Fibroblast of mammary gland (primary cell): ENCODE measurements at places on chromosomes 1 and 21.

GRCh38 chr1:234827656-234828055, 217.7 kb upstream of the IRF2BP2 start:
- DNase-seq = no peak

DNA sequence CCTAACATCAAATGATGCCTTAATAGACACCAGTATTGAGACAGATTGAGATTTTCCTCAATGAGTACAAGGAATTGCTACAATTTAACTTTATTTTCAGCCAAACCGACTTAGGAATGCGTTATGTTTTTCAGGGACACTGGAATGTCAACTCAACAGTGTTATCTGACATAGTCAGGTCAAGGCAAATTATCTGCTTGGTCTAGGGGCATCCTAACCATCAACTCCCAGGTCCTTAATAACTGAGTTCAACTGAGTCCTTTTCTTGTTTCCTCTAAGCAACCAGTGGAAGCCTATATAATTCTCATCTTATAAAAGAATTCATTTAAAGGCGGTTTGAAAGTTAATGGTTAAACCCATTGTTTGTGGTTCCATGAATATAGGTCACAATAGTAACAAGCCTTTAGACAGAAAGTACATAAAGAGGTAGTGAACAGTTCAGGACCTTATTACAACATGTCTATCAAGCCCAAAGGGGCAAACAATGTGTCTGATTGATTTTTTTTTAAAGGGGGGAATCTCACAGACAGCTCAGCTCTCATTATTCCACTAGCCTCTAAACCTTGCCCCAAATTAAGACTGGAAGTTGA, 32.3 kb upstream of the NR5A2 start:
- no peak for DNase-seq

- DNase-seq = no peak
Measured at GRCh38 chr1:192395895-192396294, 79.1 kb downstream of the RGS21 start.

- DNase-seq = no peak
Measured at GRCh38 chr1:33914531-33914930, 50.7 kb downstream of the HMGB4 start.

DNA sequence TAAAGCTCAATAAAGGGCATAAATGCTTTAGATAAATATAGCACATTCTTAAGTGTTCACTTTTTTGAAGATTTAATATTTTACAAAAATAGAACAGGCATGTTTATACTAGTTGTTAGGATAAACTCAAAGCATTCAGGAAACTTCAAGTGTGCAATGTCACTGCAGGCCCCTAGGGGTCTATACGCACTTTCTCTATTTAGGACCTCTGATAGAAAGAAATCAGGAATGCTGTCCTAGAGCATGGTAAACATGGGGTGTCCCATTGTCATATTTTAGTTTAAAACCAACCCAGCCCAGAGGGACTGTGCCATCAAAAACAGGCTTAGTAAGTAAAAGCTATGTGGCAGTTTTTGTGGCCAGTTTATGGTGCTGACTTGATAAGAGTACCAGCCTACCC, 102.2 kb downstream of the BARHL2 start:
- DNase-seq = no peak

DNA sequence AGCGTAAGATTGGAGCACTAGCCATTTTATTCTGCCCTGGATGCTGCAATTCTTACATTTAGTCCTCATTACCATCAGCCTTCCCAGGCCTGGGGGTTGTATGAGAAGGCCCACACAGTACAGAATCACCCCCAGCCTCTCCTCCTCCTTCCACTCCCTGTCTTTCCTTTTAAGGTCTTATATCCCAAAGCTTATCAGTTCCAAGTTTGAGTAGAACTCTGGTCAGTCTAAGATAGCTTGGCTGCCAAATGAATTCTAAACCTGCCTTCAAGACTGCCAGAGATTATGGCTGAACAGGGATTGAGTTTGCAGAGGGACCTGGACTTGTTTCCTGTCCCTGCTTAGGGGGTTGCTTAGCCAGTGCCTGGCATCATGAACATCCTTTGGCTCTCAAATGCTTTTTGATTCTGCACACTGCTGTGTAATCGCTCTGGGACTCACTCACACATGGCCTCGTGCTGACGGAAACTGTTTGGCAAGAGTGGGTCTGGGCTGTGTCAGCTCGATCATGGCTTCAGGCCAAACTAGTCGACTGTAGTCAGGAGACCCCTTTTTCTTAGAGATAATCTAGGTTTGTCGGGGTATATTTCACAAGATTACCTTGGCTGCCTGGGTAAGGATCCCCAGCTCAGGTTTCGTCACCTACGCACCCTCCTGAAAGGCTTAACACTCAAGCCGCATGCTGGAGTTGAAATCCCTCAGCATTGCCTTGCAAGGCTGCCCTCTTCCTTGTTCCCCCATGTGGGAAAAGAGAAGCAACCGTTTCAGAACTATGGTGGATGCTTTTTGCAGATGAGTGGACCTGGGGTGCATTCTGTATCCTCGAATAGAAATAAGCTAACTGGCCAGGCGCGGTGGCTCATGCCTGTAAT, 252.6 kb downstream of the NFIA start:
- peak; percentile 31 for DNase-seq

DNA sequence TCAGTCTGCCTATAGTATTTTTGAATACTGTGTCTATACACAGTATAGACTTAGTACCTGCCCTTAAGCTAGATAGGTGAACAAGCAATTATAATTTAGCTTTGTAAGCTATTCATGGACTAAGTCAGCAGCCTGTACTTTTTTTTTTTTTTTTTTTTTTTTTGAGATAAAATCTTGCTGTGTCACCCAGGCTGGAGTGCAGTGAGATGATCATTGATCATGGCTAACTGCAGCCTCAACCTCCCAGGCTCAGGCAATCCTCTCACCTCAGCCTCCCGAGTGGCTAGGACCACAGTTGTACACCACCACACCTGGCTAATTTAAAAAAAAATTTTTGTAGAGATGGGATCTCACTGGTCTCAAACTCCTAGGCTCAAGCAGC, 17.3 kb downstream of the ITSN1 start:
- no peak for DNase-seq

- no peak for DNase-seq
Measured at GRCh38 chr1:175632667-175633066, 110.7 kb downstream of the TNR start.

DNA sequence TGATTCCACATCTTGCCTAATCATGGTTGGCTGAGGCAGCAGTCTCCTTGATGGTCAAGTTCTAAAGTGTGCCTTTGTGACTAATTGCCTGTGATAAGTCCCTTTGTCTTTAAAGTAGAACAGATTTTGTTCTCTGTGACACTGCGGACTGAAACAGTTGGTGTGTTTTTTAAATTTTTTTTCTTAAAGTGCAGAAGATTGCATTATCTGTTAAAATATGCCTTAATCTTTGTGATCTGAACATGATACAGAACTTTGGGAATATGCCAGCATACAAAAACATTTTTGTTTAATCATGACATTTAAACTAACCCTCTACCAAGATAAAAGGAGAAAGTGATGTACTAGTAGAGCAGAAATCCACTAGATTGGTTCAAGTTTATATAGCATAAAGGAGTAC, 1260.6 kb upstream of the ADGRL2 start:
- no peak for DNase-seq

DNA sequence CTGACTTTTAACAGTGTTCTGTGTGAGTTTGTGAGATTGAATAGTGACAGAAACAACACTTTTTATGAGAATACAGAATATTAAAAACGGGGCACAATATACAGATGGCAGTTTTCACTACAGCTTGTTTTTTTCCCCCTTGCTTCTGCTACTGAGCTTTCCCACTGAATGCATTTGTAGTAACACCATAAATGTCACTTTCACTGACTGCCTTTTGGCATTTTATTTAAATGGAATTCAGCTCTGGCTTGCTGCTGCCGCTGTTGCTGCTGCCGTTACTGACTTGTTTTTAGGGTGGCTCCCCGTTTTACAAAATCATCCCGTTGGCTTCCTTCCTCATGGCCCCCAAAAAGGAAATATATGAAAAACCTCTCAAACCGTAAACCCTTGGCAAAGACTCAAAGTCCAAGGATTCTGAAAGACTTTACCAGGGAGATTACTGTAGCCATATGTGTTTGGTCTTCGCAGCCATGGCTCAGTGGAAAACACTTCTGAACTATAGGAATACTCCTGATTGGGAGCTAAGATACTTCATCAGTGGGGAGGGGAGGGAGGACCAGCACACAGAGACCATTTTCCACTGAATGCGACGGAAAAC, 151.0 kb downstream of the NUF2 start:
- no peak for DNase-seq

DNA sequence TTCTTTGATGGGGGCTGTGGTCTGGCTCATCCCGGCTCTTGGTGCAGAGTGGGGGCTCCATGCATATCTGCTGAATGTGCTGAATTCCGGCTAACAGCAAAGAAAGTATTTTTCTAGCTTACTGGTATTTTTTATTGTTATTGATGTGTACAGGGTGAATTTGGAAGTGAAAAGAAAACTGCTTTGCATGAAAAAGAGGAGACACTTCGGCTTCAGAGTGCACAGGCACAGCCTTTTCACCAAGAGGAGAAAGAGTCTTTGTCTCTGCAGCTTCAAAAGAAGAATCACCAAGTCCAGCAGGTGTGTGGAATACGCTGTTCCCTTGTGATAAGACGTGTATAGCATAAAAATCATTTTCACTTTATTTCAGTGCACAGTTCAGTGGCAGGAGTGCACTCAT, 57.6 kb downstream of the PCNT start:
- no peak for DNase-seq

DNA sequence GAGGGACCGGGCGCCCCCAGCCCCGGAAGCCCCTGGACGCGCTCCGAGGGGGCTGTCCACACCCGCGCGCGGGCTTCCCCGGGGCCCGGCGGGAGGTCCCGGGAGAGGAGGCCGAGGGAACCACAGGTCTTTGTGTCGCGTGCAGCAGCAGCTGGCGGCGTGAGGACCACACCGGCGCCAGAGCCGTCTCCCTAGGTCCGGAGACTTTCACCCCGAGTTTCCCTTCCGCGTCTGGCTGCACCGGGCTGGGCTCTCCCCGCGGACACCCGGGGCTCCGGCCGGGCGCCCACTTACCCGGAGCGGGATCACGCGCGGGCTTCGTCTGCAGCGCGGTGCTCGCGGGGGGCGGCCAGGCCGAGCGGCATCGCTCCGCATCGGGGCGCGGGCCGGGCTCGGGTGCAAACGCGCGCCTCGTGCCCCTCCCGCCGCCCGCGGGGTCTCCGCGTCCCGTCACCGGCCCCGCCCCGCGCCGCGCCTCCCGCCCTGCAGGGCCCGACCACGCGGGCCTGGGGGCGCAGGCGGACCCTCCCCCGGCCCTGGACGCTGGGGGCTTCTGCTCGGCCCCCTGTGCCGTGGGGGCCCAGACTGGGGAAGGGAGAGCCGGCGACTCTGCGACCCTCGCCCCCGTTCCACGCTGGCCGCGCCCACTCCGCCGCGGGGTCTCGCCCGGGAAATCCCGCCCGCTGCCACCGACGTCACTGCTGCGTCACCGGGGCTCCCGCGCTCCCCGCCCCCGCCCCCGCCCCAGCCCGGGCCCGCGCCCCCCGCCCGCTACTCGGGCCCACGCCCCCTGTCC, at the start of gene GNG4:
TSS of gene GNG4 (minus strand) at position 417 of the 796 bp plus-strand sequence. CDS start 65,946 bp downstream, outside the sequence.
- DNase-seq = no peak

DNA sequence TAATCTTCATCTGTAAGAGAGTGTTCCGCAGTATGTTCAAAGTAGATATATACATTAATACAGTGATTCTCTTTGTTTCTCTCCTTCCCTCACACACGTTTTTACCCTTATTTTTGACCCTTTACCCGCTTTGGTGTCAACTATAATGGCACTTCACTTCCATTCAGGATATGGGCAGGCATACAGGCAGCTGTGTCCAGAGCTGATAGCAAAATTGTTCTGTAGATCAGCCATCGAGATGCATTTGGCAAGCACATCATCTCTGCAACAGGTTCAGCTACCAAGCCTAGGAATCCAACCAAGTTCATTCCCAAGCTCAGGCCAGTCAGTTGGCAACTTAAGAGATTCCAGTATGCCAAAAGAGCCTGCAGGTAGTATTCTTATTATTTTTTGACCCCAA, 74.8 kb downstream of the FNBP1L start:
- no peak for DNase-seq

DNA sequence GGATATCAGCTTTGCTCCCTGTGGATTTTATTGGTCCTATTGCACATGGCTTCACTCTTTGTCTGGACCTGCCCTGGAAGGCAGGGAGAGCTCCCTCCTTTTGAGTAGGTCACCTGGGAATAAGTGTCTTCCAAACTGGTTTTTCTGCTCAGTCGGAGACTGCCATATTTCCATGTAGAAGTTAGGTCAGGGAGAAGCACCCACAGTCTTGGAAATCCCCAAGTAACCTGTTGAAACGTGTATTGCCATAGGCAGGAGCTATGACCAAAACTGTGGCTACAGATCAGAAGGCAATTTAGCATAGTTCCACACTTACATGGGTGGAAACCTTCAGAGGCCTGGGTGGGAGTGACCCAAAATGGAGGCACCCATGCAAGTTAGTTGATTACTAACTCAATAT, 3.5 kb upstream of the GNG12 start:
- DNase-seq = no peak

DNA sequence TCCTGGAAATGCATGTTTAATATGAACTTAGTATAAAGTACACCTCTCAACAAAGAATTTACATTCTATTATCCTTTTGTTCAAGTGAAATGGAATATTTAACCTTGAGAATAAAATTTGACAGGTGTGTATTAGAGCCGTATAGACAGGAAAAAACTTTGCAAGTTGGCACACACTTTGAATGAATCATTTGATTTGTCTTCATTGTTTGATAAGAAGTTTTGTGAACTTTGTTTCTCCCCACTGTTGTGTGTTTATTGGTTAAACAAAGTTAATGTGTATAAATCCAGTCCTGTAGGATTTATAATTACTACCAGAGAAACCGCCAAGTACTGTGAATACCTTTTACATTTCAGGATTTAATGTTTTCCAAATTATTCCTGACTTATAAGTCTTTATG, 2.0 kb downstream of the SYDE2 start:
- no peak for DNase-seq

DNA sequence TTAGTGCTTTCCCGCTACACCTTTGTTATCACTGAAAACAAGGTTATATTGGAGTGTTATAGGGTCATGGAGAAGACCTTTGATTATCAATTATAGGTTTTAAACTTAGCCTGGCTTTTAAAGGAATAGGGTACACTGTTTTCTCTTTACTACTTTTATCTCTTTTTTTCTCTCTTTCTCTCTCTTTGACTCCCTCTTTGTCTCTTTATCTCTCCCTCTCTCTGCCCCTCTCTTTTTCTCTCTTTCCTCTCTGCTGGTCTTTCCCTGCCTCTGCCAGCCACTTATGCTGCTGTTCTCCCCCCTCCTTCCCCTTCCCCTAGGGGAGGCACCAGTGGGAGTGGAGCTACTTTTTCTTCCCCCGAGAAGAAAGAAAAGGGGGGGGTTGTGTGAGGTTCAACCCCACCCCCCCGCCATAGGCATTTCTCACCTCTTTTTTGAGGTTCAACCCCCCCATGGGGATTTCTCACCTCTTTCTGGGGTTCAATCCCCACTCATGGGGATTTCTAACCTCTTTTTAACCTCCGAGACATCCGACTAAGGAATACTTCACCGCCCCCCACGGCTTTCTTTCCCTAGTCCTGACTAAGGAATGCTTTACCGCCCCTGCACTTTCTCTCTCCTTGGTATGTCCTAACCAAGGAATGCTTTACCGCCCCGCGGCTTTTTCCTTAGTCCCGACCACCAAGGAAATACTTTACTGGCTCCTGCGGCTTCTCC, 17.2 kb upstream of the ZBTB8B start:
- peak; percentile 46 for DNase-seq

- no peak for DNase-seq
Measured at GRCh38 chr1:162458236-162458635, 39.4 kb upstream of the UHMK1 start.

GRCh38 chr1:91523482-91523881, 22.8 kb downstream of the CDC7 start:
- no peak for DNase-seq

- no peak for DNase-seq
Measured at GRCh38 chr1:207991583-207992026, 80.7 kb upstream of the CD34 start.
